ENCODE measurements at places on chromosomes 2 and 18.
A peak's percentile ranks its signal among the peaks of the same experiment; 100 is the strongest.

DNA sequence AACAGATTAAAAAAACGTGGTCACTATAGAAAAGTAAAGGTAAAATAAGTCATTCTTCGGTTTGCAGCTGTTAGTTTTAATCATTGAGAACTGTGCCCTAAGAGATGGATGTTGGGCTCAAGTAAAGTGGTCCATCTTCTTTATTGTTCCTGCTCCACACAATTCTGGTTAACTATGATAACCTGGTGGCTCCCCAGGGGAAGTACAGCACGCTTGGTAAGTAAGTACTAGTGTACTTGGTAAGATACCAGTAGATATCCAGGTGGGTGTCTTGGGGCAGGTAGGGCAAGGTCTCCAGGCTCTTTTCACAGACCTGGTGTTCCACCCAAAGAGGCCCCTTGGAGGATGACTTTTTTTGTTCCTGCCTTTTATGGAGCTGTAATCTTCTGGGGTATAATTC is 31.6 kb upstream of the DLX2 start:
- DNase-seq, result no peak

DNA sequence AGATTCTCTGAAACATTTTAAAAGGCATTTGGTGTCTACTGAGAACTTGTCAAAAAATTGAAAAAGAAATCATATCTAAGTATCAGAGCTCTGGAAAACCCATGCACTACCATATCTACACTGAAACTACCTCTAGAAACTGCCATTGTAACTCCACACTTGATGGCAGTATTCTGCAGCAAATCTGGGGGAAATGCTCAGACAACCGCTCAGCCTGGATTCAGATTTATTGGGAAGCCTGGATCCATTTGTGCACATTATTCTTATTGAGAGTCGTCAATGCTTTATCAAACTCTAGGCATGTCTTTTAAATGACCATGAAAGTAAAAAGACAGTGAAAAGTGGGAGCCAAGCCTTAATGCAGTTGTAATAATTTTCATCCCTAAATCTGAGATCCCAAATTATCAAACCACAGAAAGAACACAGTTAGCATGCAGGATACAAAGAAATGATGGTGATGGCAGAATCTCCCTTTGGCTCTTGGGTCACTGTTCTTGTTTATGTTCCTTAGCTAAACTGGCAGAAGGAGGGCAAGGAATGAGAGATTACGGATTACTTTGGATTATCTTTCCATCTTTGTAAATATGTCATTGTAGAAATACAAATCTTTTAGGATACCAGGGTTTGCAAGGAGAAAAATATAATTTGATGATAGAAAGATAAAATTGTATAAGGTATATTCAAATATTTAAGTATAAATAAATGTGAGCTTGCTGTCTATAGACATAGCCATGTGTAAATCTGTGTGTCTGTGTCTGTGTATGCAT is 512.1 kb upstream of the SYT4 start:
- no peak for DNase-seq

DNA sequence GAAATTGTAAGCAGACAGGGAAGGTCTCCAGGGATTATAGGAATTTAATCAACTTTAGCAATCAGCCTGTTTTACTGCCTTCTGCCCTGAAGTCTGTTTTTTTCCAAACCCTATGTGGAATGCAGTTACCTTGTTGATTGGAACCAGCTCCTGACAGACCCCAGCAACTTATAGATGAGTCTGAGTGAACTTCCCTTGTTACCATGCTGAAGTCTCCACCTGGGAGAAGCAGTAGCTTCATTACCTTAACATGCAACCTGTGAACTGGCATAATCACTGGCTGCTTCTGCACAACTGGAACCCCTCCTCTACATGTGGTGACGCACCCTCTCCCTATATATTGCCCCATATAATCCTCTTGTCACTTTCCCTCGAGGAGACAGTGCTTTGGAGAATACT is 226.3 kb upstream of the SPOPL start:
- no peak for DNase-seq

DNA sequence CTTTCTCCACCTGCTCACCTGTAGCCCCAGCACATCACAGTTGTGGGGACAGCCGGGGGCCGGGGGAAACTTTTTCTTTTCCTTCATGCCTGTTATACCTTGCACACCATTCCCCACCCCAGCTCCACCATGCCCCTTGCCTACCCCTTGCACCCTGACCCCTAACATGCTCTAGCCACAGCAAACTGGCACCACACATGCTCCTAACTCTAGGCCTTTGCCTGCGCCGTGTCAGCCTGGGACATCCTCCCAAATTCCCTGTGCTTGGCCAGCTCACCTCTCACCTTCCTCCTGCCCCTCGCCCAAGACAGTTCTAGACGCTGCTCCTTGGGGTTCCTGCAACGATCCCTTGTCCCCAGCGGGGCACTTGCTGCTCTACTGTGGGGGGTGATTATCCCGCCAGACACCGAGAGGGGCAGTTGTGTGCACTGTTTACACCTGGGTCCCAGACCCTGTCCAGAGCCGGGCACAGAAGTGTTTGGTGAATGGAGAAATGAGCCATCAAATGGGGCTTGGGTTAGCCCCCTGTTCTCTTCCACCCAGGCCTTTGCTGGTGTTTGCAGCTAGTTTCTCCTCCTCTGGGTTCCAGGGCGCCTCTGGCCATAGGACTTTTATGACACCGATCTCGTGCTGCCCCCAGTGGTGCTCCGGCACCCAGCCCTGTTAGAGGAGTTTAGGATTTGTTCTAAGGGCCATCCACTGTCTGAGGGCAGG is 129.8 kb downstream of the CTIF start:
- DNase-seq, result no peak

DNA sequence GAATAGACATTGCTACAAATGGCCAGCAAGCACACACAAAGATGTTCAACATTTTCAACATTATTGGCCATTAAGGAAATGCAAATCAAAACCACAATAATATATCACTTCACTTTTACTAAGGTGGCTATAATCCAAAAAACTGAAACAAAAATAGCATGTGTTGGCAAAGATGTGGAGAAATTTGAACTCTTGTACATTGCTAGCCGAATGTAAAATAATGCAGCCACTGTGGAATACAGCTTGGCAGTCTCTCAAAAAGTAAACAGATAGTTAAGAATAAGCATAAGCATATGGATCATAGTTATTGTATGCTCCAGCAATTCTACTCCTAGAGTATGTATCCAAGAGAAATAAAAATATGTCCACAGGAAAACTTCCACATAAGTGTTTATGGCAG is 192.5 kb downstream of the EN1 start:
- DNase-seq, result no peak

- no peak for DNase-seq
Observed at GRCh38 chr2:69914950-69915945, at the start of gene MXD1. TSS of gene MXD1 (plus strand) at chr2:69915109. CDS start at chr2:69915331, 222 bp downstream.

DNA sequence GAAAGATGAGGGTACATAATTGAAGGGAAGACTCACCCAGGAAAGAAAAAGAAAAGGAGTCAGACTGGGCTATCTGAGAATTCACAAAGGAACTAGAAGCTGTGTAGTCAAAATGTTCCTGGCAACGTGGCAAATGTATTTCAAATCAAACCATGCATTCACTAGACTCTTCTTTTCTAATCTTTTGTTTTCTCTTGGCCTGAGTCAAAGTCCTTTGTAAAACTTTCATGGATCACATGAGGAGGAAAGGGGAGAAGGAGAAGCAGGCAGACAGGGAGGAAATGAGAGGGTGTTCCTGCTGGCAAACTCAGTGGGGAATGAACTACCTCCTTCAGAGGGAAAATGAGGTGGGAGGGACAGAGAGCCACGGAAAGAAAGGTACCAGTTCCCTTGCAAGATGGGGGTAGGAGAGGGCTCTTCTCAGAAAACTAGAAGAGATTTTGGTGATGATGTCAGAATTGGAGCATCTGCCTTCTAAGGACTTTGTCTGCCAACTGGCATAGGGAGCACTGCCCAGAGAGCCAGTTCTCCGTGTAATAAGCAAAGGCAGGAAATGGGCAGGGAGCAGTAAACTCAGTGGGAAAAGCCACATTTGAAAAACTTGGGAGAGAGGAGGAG is 51.4 kb downstream of the SLC8A1 start:
- DNase-seq, result no peak

DNA sequence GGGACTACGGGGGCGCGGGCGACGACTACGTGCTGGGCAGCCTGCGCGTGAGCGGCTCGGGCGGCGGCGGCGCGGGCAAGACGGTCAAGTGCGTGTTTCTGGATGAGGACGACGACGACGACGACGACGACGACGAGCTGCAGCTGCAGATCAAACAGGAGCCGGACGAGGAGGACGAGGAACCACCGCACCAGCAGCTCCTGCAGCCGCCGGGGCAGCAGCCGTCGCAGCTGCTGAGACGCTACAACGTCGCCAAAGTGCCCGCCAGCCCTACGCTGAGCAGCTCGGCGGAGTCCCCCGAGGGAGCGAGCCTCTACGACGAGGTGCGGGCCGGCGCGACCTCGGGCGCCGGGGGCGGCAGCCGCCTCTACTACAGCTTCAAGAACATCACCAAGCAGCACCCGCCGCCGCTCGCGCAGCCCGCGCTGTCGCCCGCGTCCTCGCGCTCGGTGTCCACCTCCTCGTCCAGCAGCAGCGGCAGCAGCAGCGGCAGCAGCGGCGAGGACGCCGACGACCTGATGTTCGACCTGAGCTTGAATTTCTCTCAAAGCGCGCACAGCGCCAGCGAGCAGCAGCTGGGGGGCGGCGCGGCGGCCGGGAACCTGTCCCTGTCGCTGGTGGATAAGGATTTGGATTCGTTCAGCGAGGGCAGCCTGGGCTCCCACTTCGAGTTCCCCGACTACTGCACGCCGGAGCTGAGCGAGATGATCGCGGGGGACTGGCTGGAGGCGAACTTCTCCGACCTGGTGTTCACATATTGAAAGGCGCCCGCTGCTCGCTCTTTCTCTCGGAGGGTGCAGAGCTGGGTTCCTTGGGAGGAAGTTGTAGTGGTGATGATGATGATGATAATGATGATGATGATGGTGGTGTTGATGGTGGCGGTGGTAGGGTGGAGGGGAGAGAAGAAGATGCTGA is 1.4 kb downstream of the SOX11 start:
- peak; percentile 10 for DNase-seq

DNA sequence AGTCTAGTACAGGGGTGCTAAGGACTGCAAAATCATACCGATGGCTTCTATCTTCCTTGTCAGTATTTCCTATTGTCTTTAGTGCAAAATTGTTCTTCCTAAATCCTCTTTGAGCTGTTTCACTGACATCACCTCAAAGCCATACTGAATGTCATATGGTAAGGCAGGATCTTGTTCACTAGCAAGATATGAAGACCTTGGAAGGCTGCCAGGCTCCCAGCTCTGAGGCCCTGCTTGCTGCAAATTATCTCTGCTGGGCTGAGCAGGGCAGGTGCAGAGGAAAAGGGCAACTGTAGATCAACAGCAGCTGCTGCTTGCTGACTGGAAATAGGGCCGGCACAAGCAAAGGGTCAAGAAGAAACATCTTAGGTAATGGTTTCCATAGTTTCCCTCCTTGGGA is 58.2 kb downstream of the PMAIP1 start:
- DNase-seq, result peak; percentile 91

GRCh38 chr2:217756375-217757107 is 246.3 kb downstream of the TNS1 start:
- DNase-seq, result no peak

DNA sequence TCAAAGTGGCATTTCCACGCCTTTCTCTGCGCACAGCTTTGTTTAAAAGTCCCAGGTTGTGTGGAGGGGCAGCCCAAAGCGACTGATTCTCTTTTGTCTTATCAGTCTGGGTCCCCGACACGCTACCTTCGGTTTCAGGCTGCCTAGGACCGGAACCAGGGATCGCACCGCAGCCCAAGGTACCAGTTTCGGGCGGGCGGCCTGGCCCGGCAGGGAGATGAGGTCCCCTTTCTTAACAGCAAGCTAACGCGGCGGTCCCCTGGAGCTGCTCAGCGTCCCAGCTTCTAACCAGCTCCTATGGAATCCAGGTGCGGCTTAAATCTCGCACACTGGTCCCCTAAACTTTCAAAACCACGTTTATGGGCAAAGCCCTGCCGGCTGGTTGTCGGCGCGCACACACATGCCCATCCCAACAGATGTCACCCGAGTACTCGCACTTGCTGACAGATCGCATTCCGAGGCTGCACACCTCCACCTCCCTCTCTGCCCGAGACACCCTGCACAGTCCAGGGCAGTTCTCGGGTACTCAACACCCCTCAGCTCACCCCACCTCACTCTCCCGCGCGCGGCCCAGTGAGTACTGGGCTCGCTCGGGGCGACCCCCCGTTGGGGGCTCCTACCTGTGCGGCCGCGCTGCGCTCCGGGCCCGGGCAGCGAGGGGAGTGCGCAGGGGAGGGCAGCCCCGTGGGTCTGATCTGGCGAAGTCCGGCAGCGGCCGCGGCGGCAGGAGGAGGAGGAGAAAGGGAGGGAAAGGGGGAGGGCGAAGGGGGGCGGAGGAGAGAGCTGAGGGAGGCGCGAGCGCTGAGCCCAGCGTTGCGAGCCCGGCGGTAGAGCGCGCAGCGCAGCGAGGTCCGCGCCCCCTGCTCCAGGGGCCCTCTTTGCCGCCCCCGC is at the start of gene EFEMP1:
TSS of gene EFEMP1 (minus strand) at position 692 of the 891 bp plus-strand sequence. CDS start 1,342 bp downstream, outside the sequence.
- no peak for DNase-seq

GRCh38 chr18:74050807-74051206 is 96.8 kb downstream of the FBXO15 start:
- no peak for DNase-seq

- DNase-seq, result no peak
Observed at GRCh38 chr2:57497489-57498096, 549.0 kb upstream of the VRK2 start.

GRCh38 chr18:78069784-78070664 is 820.4 kb downstream of the GALR1 start:
- no peak for DNase-seq

DNA sequence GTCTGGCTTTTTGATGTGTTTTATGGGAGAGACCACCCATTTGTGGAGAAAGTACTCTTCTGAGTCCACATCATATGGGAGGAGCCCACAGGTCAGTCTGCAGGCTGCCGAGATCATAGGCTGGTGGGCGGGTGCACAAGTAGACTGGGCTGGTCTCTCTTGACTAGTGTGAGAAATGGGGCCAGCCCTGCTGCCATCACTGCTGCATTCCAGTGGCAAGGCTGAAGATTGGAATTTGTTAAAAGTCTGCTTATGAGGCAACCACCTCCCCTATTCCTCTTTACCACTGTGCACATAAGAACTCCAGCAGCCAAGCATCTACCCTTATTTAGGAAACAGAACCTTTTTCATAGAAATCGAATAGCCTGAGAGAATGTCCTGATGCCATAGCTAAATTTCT is 200.7 kb downstream of the DIS3L2 start:
- no peak for DNase-seq

DNA sequence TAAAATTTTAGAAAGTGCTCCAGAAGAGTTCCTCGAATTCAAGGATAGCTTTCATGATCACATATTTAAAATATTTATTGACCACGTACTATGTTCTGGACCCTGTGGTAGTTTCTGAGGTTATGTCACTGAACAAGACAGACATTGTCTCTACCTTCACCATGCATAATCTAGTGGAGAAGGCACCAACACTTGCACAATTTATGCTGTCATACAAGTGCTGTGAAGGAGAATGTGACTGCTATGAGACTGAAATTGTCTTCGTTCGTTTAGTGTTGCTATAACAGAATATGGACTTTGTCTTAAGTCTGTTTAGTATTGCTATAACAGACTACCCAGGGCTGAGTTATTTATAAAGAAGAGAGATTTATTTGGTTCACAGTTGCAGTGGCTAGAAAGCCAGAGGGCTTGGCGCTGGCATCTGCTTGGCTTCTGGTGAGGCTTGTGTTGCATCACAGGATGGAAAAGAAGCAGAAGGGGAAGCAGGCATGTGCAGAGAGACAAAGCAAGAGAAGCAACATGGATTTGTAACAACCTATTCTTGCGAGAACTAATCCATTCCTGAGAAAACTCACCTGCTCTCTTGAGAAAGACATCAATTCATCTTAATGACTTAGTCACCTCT is 50.0 kb upstream of the RFX8 start:
- no peak for DNase-seq

- DNase-seq, result peak; percentile 83
Observed at GRCh38 chr18:57434536-57435494, at the start of gene ONECUT2. TSS of gene ONECUT2 (plus strand) at chr18:57435374. CDS start at chr18:57435717, 343 bp downstream.
